ENCODE measurements at places on chromosomes 2 and 18.

GRCh38 chr2:192127434-192127833 lies 67.3 kb downstream of the TMEFF2 start:
- no peak for DNase-seq

DNA sequence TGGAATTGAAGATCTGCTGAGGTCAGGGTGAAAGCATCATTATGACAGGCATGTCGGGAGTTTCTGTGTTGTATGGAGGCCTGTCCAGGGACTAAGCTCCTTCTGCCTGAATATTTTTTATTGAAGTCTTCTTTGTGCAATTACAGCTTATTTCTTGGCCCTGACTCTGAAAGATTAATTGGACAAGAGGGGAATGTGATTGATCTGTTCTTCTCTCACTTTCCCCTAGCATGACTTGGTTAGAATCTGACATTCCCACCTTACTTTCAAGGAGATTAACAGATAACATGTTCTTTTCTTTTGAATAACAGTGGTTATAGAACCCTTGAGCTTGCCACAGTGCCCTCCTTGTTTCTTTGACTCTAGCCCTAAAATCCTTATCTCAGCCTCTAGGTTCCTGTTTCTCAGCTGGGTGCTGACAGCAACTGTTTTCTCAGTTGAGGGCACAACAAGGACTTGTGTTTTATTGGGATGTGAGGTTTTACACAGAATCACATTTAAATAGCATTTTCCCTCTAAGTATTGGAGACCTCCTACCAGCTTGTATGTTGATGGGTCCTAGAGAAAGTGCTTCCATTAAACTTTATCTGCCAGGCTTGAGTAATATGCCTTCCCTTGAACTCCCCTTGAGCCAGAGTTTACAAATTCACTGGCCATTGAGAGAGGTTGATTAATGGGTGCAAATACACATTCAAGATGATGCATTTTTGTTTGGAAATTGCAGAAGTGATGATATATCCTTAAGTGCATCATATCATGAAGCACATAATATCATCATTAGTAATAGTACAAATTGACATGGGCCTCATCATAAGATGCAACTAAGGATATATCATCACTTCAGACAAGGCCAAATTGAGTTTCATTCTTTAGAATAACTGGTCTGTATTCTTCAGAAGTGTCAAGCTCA lies 12.5 kb downstream of the TTLL4 start:
- DNase-seq, result no peak

- no peak for DNase-seq
Measured at GRCh38 chr2:164606557-164606956, 14.7 kb downstream of the GRB14 start.

DNA sequence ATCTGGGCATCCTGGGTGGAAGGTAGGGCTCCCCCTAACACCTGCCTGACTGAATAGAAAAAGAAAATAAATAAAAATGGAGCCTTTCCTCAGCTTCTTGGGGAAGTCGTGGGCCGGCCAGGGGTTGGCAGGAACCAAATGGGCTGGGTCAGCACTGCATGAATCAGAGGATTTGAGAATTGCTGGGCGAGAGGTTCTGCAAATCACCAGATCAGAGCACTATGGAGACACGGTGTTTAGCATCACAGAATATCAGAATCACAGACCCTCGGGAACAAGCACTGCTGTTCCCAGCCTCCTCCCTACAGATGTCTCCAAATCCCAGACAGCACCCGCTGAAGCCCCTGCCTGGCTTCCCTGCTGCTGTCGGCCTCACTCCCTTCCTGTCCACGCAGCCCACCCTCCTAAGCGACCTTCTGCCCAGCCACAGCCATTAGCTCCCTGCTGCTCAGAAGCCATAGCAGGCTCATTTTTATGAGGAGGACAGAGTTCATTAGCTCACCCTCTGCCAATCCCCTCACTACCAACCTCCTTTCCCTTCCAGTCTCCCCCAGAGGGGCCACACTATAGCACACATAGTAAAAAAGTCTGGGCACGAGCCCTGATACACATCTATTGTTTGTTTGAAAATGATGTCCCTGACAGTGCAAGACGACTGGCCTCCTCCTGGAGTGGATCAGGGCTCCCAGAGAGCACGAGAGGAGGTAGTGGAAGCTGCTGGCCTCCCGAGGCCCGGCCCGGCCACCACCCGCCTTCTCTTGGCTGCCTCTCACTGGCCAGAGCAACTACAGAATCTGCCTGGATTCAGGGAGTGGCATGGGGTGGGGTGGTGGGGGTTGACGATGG lies 64.6 kb upstream of the TAF1B start:
- DNase-seq, result peak; percentile 44

GRCh38 chr2:17813010-17813741 lies 3.1 kb upstream of the MSGN1 start:
- no peak for DNase-seq

- DNase-seq, result no peak
Measured at GRCh38 chr2:105780606-105781005, 35.9 kb downstream of the NCK2 start.

DNA sequence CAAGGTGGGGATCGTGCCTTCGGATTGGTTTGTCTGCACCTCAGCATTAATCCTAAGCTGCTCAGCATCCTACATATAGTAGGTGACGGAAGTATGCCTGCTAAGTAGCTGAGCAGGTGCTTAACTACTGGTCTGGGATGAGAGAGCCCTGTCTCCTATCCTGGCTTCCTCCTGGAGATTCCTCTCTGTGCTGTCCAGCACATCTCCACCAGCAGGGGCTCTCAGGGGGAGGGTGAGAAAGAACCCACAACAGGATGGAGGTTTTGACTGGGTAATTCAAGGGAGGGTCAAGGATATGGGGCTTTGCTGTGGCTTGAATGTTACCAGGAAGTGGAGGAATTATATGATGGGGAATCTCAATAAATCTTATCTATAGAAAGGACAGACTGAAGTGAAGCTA lies 45.4 kb upstream of the KIF5C start:
- no peak for DNase-seq

DNA sequence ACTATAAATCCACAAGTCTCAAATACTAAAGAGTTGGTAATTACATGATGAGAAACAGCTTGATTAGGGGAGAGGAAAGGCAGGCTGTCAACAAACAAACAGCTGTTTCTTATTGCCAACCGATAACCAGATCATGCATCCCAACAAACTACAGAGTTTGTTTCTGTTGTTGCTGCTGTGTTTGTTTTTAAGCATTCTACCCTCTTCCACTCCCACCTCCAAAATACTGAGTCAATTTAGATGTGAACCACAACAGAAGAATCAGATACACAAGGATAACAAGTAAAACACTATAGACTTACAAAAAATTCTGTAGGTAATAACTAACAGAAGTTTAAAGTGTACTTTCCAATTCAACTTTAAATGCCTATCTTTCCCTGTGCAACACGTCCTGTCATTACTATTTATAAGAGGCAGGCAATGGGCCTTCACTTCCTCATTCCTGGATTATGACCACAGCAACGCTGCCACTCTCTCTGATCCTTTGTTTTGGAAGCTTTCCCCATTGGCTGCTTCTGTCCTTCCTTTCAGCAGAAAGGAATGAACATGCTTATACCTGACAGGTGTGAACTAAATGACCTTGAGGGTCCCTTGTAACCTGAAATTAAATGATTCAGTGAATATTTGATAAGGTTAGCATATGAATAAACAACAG lies 152.0 kb downstream of the SRBD1 start:
- no peak for DNase-seq

- no peak for DNase-seq
Measured at GRCh38 chr18:54964741-54965140, 5.5 kb upstream of the CCDC68 start.

GRCh38 chr2:2862386-2862785 lies 515.2 kb downstream of the EIPR1 start:
- DNase-seq, result no peak

- no peak for DNase-seq
Measured at GRCh38 chr2:241925277-241925676, 55.7 kb downstream of the RTP5 start.

- DNase-seq, result no peak
Measured at GRCh38 chr2:229164545-229165249, 106.4 kb downstream of the PID1 start.

- no peak for DNase-seq
Measured at GRCh38 chr18:70160073-70160678, 45.3 kb downstream of the RTTN start.

GRCh38 chr2:180334514-180334913 lies 327.4 kb upstream of the CWC22 start:
- no peak for DNase-seq

GRCh38 chr2:30155202-30155601 lies 8.4 kb downstream of the YPEL5 start:
- DNase-seq, result no peak

DNA sequence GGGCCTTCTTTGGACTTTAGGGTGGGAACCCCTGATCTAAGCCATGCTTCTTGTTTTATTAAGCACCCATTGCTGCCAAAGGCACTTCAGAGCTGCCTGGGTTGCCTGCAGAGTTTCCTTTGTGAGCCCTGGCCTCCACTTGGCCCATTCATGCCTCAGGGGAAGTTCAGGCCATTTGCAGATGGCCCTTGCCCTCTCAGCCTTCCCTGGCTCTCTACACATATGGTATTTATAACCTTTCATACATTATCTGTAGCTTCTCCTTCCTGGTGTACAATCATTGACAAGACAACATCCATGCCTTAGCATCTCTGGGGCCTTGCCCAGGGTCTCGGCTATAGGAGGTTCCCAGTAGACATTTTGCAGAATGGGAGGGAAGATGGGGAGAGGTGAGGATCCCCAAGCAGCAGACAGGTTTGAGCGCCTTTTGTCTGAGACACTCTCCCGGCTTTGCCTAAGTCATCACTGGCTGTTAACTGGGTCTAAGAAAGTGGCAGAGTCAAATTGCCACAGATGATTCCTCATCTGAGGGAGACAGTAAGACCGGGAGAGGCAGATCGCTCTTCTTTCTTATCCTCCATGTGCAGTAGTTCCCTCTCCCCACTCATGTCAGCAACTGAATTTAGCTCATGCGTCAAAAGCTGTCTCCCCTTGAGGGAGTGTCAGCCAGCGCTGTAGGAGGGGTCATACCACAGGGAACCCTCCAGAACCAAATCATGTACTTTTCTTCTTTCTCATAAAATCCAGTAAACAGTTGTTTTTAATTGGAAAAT lies 2.7 kb downstream of the EHD3 start:
- no peak for DNase-seq

DNA sequence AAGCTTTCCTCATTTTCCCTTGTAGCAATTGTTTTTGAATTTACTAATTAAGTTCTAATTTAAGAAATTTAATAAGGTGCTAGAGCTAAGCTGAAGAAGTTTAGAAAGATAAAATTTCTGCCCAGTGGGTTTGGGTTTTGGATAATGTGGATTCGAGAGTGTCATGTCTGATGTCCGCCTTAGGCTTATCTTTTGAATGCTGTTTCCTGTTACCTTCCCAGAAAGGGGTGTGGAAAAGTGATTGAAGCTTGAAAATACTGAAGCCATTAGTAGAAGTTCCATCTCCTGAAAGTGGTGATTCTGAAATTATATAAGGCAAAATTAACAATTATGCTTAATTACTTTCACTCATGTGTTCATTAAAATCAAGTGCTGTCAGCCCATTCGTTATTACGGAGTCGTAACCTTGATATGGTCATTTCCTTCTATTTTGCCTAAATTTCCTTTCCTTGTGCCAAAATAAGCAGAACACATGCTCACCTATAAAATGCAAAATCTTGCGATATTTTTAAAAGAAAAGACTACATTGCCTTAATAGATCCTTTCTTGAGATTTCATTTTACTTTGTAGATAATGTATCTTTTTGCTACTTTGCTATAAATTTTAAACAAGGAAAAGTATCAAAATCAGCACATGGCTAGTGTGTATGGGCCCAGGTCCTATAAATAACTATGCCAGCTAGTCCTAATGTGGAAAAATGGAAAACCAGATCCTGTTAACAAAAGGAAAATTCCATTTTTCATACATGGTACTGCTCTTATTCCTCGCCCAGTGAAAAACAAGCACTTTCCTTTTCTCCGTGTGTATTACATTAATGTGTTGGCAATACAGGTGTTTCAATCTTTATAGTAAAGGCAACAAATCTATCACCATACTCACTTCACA lies 97.3 kb downstream of the ICOS start:
- DNase-seq, result no peak

DNA sequence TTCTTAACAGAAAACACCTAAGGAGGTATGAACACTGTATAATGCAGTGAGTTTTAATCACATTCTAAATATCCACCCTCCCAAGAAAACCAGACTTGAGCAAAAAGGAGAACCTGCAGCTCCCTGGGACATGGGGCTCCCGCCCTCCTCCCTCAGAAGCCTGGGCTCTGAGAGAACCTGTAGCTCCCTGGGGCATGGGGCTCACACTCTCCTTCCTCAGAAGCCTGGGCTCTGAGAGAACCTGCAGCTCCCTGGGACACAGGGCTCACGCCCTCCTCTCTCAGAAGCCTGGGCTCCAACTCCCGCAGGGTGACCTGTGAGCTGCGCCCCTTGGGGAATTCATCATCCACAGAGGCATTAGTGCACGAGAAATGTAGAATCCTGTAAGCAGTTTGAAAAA lies 222.9 kb downstream of the SNTG2 start:
- no peak for DNase-seq

DNA sequence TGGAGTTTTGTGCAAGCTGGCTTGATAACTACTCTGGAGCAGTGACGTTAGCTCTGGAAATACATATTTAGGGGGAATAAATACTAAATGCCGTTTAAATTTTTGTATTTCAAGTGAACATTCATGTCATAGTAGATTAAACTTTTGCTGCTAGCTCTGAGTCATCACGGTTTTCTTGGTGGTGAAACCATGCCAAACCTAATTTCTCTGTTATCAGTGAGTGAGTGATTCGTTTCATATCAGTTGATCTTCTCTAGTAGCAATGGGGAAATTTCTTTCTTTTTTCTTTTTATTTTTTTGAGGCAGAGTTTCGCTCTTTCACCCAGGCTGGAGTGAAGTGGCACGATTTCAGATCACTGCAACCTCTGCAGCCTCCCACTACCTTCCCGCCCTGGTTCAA lies 211.1 kb downstream of the PTPRM start:
- DNase-seq, result no peak

DNA sequence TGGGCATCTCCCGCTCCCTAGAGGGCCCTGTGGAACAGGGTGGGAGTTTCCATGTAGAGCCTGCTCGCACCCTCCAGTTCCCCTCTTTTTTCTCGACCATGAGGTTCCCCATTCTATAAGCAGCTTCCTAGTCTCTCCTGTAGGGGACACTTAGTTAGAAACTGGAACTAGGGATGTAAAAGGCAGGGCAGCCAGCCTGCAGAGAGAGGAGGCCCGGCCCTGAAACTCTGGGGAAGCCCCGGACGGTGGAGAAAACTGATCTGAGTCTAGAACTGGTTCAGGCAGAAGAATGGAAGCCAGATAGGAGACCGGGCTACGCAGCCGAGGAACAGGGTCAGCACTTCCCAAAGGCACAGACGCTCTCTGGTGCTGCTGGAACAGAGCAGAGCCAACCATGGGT lies 51.6 kb upstream of the ATG16L1 start:
- no peak for DNase-seq

Data from retina (tissue), 1 donor.